Iris pigment epithelial cell (primary cell): ENCODE measurements at places on chromosomes 7 and 10.
A peak's percentile ranks its signal among the peaks of the same experiment; 100 is the strongest.

DNA sequence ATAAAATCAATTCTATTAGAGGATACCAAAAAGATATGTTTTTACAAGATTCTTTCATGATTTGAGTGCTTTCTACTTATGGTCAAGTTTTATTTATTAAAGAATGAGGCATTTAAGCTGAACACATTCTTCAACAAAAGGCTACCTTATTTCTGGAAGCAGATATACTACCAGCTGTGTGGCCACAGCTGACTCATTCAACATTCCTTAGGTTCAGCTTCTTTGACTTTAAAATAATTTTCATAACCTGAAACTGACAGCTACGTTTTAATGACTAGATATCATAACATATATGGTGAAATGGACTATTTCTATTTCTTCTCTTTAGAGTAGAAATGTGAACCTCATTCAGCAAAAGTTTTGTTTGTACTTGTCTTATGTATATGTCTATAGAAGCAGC is 414.2 kb upstream of the SEMA3C start:
- peak; percentile 90 for DNase-seq

GRCh38 chr10:31707093-31708039 is 221.3 kb downstream of the ARHGAP12 start:
- DNase-seq, result peak; percentile 86

DNA sequence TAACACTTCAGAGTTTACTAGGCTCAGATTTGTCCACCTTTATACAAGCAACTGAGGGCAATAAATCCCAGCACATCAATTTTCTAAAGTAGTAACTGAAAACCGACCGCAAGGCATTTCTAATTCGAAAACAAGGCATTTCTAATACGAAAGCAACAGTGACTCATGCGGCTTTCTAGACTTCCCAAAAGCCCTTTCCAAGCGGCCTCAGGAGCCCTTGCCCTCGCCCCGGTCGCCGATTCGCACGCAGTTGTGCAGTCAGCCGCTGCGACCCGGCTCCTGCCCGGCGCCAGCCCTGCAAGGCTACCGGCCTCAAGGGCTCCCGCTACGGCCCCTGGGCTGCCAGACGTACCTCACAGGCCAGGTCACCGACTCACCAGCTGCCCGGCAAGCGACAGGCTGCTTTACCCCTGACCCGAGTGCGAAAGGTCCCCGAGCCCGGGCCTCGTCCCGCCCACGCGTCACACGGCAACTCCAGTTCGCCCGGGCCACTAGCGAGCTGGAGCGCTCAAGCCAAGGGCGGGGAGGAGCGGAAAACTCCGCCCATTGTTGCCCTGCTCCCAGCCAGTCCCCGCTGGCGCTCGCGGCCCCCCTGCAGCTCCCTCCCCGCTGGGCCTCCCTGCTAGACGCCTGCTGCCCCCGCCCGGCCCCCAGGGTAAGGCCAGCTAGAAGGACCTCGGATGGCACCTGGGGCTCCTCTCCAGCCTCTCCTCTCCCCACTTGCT is 7.3 kb downstream of the NCOA4 start:
- peak; percentile 95 for DNase-seq

DNA sequence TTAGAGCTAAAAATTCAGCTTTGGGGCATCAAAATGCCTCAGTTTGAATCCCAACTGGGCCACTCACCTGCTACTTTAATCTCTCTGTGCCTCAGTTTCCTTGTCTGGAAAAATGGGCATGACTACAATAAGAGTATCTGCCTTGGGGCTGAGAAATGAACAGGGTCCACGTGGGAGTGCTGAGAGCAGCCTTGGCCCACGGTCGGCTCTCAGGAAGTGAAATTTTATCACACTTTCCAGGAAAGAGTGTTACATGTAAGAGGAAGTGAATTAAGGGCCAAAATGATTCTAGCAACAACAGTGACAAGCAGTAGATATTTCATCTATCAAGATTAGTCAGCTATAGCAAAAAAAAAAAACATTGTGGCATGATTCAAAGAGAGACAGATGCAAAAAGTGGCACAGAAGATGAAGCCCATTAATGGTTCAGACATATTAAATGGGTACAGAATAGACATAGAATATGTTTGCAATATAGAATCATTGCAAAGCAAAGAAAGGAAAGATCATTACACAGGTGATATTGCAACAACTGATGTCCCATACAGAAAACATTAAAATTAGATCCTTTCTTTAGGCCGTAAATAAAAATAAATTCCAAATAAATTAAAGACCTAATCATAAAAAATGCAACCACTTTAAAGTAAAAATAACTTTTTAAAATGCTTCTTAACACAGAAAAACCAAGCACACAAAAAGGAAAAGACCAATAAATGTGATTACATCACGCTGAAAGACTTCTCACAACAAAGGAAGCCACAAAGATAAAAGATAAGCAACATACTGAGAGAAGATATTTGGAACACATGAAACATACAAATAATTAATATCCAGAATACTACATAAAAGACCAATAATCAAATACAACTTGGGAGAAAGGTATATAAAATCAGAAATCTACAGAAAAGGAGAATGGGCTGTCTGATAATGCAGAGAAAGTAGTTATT is 4.3 kb downstream of the TMEM273 start:
- no peak for DNase-seq

- DNase-seq, result no peak
These were observed 14.3 kb downstream of the MICALL2 start for GRCh38 chr7:1444925-1445322.

DNA sequence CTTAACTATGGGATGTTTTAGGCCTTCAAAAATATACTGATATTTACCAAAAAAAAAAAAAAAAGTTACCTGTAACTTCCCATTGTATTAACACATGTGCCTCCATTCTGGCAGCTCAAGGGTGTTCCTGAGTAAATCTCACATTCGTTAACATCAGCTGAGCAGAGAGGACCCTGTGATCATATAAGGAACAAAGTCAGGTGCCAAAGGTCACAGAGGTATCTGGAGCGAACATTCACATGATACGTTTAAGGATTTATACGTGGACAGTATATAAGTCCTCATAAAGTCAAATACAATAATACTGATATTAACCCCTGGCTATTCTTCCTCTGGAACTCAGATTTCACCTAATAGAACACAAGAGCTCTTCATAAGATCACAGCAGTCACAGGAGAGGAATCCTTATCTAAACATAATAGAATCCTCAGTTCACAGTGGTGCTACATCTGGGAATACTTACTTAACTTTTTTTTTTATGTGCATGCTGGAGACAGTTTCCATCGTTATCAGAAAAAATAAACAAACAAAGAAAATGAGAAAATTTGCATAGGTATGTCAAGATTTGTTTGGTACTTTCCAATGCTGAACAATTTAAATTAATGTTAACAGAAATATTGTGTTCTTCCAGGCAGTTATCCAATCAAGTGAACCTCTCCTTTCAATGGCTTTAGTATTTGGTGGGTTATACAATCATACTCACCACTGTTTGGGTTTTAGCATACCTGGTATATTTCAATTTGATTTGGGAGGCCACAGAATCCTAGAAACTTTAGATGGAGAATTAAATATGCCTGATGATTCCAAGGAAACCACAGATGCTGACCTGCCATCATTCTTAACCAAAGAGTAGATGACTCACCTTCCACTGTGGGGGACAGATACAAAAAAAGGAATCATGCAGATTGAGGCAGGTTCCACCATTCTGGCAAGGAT is 6.6 kb downstream of the CUBN start:
- peak; percentile 71 for DNase-seq

- no peak for DNase-seq
These were observed 44.8 kb downstream of the PRKCQ start for GRCh38 chr10:6535156-6535764.

GRCh38 chr7:128235471-128235870 is 5.6 kb upstream of the LEP start:
- no peak for DNase-seq

- peak; percentile 65 for DNase-seq
These were observed 99.1 kb downstream of the ZNF680 start for GRCh38 chr7:64463636-64464375.

GRCh38 chr10:117968354-117969182 is 78.2 kb downstream of the RAB11FIP2 start:
- no peak for DNase-seq

DNA sequence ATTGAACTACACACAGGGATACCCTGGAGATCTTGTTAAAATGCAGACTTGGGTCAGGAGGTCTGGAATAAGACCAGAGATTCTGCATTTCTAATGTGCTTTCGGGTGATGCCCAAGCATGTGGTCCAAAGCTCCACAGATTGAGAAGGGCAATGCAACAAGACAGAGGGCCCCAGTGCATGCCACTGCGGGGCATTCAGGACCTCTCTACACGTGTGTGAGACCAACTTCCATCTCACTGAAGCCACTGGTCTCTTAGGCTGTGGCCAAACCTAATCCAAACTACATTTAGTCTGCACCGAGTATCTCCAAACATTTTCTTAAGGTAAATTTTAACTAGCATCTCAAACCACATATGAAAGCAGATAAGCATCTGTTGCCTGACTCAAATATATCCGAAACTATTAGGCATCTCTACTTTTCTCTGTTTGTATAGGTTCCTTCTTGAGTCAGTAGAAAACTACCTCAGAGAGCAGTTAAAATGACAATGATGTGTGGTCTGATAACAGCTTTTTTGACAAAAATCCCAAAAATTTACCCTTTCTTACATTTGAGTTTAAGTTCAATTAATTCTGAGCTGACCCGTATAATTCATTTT is 107.5 kb downstream of the ELMO1 start:
- DNase-seq, result no peak

GRCh38 chr7:45590679-45591057 is 16.5 kb downstream of the ADCY1 start:
- DNase-seq, result no peak

DNA sequence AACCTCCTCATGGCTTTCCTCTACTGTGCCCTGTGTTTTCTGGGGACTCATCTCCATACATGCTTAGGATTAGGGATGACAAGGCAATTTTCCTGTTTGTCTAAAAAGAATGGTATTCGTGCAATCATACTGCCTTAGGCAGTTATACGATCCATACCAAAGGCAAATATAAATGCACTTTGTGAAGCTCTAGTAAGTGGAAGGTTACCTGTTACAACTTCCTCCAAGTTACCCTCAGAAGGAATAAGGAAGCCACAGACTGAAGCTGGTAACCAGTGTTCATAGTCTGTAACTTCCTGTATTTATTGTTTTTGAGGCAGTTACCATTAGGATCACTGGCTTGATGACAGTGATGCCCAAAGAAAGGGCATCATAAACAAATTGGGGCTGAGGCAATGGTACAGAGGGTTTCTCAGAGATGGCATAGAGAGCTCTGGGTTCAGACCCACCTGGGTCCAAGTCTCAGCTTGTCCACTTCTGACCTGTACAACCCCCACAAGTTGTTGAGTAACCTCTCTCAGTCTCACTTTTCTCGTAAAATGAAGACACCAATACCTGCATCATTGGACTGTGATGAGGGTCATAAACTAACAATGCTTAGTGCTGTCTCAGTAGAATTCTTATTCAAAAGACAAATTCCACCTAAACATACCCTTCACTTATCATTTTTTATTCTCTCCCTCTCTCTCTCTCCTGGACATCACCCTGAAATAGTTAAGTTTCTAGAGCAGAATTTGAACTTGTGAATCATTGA is 138.2 kb downstream of the ELMO1 start:
- no peak for DNase-seq

GRCh38 chr10:114624951-114625780 is 32.9 kb downstream of the ABLIM1 start:
- peak; percentile 67 for DNase-seq

GRCh38 chr10:100913470-100913865 is 705 bp downstream of the SLF2 start:
- no peak for DNase-seq

- DNase-seq, result no peak
These were observed 6.5 kb downstream of the DIP2C start for GRCh38 chr10:682931-683447.

GRCh38 chr7:151244196-151244840 is 4.2 kb downstream of the SMARCD3 start:
- peak; percentile 35 for DNase-seq

DNA sequence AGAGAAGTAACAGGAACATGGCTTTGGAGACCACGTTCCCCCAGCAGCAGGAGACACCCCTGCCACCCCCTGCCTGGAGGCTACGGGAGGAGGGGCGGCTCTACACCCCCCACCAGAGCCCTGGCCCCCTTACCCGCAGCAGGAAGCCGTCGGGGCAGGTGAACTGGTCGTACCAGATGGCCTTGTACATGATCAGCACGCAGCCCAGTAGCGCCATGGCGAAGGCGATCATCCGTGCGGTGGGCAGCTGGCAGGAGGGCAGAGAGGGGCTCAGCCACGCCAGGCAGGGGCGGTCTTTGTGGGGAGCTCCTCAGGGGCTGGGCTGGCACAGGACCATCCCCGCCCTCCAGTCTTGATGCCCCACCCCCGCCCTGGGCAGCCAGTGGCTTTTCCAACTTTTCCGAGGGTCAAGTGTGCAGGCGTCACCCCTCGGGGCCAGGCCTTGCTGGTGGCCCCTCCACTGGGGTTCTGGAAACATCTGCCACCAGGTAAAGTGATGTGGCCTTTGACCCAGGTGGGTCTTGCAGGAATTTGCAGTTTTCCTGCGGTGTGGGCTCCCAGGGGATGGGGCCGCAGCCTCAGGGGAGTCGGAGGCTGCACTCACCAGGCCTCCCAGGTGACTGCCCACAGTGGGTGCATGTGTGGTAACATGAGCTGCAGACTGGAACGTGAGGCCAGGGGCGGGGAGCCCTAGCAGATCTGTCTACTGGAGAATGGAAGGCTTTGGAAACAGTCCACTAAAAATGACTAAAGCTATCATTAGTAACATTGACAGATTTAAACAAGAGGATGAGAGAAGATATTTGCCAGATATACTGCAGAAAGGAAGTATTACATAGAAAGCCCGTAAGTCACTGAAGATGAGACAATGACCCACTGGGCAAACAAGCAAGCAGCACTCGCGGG is 9.7 kb downstream of the CALY start:
- DNase-seq, result peak; percentile 36

GRCh38 chr10:119131512-119132240 is 27.8 kb downstream of the DENND10 start:
- peak; percentile 69 for DNase-seq

- no peak for DNase-seq
These were observed 7.6 kb downstream of the ZNF511 start for GRCh38 chr10:133316266-133316665.

DNA sequence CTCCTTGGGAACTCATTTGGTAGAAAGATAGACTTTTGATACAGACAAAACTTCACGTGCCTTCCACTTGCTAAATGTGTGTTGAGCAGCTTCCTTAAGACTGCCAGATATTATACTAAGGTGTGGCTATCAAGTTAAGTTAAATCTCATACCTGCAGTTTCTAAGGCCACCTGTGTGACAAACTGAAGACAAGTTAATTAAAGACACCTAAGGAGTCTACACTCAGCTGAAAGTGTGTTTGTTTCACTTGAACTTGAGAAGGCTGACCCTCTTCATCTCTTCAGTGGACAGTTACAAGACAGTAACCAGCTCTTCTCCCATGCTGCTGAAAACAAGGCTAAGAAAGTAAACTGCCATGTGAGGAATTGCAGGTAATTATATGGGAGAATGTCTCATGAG is 124.0 kb downstream of the NPY start:
- no peak for DNase-seq

DNA sequence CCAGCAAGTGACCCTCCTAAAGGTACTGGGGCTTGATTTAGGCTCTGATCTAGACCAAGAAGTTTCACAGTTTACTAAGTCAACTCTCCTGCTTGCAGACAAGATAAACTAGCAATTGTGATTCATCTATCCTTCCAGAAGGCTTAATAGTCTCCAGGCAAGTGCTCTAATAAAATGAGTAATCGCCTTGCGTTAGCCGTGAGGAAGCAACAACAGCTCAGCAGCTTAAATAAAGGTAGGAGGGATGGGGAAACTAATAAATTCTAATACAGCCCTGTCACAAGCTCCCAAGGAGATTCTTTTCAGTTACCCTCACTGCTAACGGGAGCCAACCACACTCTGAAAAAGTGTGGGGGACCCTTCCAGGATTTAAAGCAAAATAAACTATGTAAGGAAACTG is 48.4 kb downstream of the FRMD4A start:
- DNase-seq, result peak; percentile 42
